IPS-NIHi11 (cell line): ENCODE measurements at places on chromosomes 5 and 9.

DNA sequence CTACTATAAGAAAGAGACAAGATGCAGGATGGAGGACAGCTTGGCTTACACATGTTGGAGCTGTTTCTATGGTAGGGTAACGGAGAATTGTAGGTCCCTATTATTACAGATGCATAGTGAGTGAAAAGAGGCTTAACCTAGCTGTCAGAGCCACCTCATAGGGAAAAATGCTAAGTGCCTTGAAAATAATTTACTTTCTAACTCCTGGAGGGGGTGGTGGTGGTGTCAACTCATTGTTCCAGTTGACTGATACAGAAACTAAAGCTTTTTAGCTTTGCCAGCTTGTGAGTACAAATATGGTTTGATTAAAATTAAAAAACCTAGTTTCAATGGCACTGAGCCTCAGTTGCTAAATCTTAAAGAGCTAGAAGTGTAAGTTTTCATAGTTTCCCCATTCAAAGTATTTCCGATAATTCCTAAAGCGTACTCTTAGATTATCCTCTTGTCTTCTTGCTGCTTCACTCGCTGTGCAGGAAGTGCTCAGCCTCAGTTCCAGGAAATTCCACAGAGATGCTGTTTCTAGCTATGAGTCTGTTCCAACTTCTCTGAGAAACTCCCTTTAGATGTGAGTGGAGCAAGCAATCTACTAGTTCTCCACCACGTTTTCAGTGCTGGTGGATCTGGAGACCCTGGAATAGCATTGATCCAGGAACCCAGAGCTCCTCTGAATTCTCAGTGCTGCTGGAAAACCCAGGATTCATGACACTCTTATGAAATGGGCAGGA lies 265.2 kb downstream of the DMAC1 start:
- DNase-seq, result no peak

GRCh38 chr5:159504106-159504856 lies 174.0 kb upstream of the IL12B start:
- DNase-seq, result no peak

GRCh38 chr9:79610019-79610631 lies 38.4 kb downstream of the TLE4 start:
- DNase-seq, result no peak

GRCh38 chr5:40552981-40553380 lies 126.7 kb upstream of the PTGER4 start:
- DNase-seq, result no peak

DNA sequence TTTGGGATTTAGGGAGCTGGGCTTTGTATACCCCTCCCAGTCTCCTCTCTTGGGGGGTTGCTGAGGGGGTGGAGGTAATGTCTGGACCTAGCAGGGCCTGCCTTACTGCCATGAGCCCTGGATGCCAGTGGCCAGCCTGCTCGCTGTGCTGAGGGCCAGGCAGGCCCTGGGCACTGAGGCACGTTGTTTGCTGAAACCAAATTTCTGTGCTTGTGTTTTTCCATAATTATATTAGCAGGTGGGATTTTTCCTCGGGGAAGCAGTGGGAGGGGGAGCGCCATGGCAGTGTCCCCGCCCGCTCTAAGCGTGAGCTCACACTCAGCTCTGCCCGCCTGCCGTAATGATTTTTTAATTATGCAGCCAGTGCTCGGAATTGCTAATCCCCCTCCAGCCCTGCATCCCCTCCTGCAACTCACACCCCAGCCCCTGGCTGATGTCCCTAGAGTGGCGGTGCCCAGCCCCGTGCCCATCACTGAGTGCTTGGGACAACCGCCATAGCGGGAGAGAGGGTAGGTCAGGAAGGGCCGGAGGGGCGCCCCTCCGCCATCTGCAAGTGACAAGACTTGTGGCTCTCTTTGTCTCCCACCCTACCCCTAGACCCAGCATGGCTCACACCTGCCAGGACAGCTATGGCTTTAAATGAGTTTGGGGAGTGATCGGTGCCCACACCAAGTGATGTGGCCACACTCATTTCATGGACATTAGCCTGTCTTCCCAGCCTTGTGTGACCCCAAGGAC lies 20.9 kb downstream of the CXXC5 start:
- DNase-seq, result no peak

DNA sequence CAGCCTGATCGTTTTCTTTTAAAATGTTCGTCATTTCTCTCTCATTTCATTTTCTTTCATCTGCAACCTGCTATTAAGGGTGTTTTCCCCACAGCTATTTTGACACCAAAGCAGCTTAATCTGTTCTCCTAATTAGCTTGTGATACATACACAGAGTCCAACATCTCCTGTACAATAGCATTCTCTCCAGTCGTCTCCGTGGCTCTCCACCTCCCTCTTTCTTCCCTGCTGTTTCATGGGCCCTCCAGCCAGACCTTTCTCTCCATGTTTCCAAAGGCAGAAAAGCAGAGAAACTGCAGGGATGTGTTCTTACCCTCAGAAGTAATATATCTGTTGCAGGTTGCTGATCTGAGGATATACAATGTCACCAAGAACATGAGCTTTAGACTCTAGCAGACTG lies 88.8 kb upstream of the SPOCK1 start:
- no peak for DNase-seq

DNA sequence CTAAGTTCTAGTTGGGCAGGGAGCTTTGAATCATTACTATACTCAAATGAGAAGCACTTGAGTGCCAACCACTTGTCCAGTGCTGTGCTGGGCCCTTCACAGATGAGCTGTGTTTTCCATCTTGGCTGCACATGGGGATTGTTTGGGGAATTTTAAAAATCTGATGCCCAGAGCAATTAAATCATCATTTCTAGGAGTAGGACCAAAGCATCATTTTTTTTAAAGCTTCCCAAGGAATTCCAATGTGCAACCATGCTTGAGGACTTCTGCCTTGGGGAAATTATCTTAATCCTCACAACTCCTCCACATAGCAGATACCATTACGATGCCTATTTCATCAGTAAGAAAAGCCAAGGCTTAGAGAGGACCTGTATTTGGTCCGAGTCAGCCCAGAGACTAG lies 131.4 kb downstream of the TMEM174 start:
- DNase-seq, result no peak
